ENCODE measurements at places on chromosomes 5 and 9.

DNA sequence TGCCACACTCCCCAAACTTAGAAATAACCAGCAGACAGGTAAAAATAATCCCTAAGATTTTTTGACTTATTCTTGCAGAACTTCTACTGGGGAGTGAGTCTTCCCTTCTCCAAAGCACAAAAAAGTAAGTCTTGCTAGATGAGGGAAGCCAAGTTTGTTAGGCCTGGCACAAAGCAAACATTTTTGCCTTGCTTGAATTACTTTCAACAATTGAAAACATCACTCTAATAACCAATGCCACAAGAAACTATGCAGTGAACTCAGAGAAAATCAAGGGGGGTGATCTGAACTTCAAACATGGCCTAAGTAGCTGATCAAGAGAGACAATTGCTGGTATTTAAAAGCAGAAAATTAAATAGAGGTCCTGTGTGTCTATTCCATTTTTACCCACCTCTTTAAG lies 123.6 kb upstream of the SLC1A3 start:
- no peak for DNase-seq

GRCh38 chr5:116272281-116272941 lies 187.6 kb downstream of the COMMD10 start:
- DNase-seq: peak; percentile 4

DNA sequence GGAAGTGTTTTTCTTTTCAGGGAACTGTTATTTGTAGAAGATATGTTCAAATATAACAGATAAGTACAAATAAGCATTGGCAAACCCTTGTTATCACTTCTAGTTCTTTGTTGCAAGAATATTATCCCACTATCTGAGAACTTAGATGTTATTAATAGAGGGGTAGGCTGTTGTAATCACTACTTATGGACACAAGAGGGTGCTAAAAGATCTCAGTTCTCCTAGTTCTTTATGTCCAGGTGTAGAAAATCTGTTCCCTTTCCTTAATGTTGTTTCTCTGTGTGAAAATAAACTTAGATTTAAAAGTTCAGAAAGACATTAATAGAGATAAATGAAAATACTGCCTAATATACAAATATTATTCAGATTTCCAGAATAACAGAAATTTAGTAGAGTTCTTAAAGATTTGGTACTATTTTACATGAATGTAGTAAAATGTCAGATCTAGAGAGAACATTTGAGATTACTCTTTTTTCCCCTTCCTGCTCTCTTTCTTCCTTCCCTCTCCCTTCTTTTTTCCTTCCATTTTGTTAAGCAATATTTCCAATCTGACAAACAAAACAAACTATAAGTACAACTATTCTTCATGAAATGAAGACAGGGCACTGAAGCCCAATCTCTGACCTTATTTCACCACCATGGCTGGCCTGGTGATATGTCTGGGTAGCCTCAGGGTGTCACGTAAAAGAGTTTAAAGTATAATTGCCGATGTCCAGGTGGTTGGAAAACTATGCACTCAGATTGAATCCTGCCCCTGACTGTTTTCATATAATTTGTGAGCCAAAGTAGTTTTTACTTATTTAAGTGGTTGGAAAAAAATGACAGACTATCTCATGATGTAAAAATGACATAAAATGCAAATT lies 43.6 kb upstream of the C5orf46 start:
- peak; percentile 18 for DNase-seq

- no peak for DNase-seq
Observed at GRCh38 chr5:149474198-149474597, 77.0 kb downstream of the CSNK1A1 start.

DNA sequence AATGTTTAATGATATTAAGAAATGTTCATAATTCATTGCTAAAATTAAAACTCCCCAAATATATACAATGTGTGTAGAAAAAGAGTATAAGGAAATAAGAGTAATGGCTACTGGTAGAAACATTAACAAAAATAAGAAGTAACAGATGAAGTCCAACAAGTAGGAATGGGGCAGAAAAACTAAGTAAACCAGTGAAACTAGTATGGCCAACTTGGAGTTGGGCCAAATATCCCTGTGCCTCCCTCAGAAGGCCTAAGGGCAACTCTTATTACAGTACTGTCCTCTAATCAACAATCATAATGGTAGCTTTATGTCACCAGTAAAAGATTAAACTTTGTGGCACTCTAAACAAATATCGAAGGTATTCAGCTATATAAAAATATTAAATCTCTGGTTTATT lies 93.5 kb downstream of the SSBP2 start:
- DNase-seq: no peak

DNA sequence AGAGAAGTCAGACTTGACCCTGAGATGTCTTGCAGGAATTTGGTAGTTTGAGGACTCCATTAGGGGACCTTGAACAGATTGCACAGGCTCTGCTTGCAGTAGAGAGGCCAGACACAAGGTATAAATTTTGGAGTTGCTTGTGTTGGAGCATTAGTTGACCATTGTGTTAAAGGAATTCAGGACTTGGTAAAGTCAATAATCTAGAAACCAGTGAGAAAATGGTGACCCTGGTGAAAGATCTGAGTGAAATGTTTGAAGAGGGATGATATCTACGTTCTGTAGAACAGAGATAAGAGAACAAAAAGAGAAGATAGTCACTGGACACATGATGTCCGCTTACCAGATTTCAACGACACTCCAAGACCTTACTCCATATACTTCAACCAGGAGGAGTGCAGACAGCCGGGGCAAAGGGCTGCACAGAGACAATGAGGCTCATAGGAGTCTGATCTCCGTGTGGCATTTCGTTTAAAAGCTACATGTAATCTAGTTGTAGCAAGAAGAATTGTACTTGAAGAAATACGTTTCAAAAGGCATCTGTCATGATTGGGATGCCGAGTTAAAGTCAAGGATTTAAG lies 13.2 kb downstream of the DNAJC25 start:
- DNase-seq: no peak

DNA sequence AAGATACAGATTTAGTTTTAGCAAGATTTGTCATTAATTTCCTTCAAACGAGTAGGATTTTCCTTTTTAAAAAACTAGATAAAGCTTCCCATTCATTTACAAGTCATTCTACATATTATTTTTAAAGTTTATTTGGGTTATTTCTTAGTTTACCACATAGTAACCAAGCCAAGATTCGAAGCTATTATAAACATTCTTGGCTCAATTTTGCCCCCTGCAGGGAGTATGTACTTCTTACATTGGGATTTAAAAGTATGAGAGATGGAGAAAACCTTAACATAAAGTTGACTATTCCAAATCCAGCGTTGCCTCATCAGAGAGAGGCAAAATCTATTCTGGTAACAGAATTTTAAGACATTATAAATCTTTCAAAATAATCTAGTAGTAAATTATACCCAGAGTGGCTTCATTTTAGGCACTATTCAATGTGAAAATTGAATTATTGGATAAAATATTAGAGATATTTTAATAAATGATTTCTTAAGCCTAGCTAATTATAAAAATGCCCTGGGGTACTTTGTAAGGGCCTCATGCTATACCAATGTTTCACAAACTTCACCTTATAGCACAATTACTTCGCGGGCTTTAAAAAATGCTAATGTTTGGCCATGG lies 39.1 kb downstream of the FBN2 start:
- DNase-seq: peak; percentile 68

GRCh38 chr9:93290495-93291434 lies 106.8 kb downstream of the WNK2 start:
- DNase-seq: no peak

DNA sequence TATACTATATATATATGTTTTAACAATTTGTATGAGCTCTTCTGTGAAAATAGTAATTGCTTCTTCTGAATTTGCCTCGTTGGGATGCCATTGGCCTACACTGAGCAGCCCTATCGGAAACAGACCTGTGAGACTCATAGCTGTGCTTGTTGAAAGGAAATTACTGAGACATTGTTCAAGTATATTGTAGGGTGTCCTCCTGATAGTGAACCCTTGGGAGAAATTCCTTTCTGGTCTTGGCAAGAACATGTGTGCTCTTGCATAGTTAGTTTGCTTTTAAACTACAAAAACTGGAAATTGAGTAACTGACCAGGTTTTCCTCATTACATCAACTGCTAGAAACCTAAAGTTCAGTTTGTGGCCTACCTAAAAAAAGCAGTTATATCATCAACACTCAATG lies 160.9 kb downstream of the LURAP1L start:
- DNase-seq: peak; percentile 71

DNA sequence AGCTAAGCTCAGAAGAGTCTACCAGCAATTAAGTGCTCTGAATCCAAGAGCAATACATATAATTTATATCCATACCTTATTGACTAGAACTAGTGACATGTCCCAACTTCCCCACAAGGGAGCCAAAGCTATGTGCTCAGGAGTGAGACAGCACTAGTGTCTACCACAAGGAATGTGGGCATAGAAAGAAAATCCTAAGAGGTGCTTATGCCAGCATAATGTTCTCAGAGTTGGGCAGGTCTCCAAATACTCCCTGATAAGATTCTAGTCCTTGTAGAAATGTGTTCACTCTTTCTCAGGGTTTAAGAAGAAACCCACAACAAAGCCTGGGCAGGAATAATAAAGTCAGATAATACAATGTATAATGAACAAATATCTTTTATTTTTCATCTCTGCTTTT lies 275.1 kb downstream of the BRINP1 start:
- no peak for DNase-seq

- DNase-seq: peak; percentile 35
Observed at GRCh38 chr9:112489876-112490666, 3.4 kb downstream of the KIAA1958 start.

GRCh38 chr5:145917288-145917687 lies 19.1 kb upstream of the SH3RF2 start:
- no peak for DNase-seq

- DNase-seq: no peak
Observed at GRCh38 chr5:169939731-169940130, 40.6 kb downstream of the INSYN2B start.

DNA sequence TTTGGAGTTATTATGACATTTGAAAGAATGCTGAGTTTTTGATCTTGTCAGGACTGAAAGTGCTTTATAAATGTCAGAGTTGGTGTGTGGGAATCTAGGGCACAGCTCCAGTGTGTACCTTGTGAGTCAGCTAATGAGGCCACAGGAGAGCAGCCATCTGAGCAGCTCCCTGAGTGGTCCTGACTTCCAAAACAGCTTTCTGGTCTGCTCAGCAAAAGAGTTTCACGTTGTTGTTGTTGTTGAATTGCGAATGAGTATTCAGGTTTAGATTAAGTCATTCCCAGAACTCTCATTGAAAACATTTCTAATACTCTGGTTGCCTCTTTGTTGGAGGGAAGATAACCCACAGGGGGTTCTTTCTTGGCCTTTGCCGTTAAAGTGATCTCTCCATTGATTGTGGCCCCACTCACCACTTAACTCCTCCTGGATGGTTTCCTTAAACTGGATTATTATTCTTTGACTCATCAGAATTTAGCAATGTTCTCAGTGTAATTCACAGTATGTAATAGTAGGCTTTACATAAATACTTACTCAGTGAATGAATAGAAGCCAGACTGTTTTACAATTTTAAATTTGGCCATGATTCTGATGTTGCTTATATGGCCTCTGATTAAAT lies 125.1 kb upstream of the SGCD start:
- peak; percentile 93 for DNase-seq

GRCh38 chr5:107456281-107456715 lies 214.4 kb downstream of the EFNA5 start:
- no peak for DNase-seq

DNA sequence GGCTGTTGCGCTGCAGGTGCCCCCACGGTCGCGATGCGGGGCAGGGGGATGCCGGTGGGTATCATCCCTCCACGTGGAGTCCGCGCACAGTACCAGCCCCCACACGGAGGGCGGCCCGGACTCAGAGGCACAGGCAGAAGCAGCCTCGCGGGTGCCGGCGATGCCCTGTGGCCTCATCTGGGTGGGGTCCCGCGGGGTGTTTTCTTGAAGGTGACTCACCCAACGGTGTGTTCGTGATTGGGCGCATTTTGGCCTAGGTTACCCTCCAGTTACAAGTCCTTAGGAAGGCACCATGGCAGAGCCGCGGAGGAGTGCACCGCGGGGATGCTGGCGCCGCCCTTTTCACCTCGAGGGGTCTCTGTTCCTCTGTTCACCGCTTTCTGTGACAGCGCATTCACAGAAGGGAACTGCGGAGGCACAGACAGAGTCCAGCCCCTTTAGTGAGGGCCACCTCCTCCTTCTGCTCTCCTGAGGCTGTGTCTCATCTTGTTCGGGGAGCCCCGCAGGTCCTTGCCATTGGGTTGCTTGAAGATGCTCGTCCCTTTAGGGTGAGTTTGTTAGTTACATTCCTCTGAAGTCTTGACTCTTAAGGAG lies 21.6 kb upstream of the EXOC3 start:
- no peak for DNase-seq

DNA sequence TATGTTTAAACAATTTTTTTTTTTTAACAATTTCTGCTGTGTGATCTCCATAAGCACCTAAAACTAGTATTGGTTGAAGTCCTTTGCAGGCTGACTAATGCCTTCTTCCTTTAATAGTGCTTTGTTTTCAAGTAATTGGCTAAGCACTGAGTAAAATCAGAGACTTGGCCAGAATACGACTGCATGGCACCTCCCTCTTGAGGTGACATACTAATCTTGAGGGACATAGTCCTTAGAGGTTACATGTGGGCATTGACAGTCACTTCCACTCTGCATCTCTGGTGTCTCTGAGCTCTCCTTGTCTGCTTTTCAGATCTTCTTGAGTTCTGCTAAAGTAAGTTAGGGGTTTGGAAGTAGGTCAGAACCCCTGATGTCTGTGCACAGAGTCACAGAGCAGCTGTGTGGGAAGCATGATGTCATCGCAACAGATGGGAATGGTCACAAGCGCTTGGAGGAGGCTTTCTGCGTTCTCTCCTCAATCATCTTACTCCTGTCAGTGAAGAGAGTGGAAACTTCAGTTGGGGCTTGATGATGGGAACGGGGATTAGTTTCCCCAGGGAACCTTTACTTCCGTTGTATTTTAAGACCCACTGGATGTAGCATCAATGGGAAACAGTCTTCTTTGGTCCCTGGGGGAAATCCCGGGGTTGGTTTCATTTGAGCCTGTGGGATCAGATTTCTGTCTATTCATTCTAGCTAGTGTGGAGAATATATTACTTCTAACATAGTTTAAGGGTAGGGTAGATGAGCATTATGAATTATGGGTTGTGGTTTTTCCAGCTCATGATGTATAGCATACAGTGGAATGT lies 136.9 kb downstream of the ARHGAP26 start:
- DNase-seq: peak; percentile 72

DNA sequence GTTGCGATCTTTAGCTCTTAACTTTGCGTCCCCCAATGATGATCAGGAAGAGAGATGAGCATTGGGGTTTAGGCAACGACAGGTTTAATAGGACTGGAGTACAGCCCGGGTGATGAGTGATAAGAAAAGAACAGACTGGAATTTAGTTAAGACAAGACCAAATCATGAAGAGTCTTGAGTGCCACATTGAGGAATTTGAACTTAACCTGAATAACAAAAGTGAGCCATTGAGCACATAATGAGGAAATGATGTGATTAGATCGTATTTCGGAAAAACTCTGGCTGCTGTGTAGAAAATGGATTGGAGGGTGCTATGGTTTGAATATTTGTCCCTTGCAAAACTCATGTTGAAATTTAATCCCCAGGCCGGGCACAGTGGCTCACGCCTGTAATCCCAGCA lies 83.2 kb upstream of the MELK start:
- DNase-seq: no peak

DNA sequence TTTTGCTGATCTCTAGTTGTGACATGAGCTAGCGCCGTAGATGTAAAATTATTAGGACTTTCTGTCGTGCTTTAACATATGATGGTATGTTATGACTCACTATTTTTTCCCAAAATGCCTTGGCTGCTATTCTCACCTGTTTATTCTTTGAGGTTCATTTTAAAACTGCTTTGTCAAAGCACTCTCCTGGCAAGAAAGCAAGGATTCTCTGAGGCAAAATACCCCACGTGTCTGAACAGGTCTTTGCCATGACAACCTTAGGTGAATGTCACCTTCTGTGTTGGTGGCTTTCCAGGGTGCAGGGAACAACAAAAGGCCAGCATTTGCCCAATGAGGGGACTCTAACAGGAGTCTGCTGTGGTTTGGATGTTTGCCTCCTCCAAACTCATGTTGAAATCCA lies 30.6 kb upstream of the COL5A1 start:
- DNase-seq: no peak
